ENCODE measurements at places on chromosomes 16 and 17. TPM values are rescaled to one million over a fixed set of nuclear protein-coding genes. Genes with fewer than 3 reads are reported as not detected.

The GNAO1 gene
- total RNA-seq, result 0.50 TPM

The KRTAP16-1 gene
- total RNA-seq, result not detected

- peaks cover 29% of the 10 kb centered on the region for H3K27me3 ChIP-seq
- peak overlapping the region; percentile 61 for H3K4me3 ChIP-seq
- no peak for DNase-seq
- no peaks in the 10 kb centered on the region for H3K4me1 ChIP-seq
Observed at GRCh38 chr17:12667299-12667958, 1.7 kb downstream of the MYOCD start.

DNA sequence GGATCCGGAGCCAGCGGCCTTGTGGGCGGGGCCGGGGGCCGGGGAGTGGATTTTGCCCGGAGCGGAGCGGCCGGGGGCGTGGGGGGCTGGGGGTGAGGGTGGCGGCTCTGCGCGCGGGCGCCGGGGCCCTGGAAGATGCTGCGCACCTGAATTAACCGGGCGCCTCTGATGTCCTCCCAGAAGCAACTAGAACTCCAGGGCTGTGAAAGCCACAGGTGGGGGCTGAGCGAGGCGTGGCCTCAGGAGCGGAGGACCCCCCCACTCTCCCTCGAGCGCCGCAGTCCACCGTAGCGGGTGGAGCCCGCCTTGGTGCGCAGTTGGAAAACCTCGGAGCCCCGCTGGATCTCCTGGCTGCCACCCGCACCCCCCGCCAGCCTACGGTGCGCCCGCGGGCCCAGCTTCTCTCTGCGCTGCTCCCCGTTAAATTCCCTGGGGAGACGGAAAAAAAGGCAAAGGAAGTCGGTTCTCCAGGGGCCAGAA lies 549 bp downstream of the SLC26A11 start:
- H3K27ac ChIP-seq, result peak overlapping the region; percentile 89
- H3K27me3 ChIP-seq, result no peaks in the 10 kb centered on the region
- no peak for DNase-seq

DNA sequence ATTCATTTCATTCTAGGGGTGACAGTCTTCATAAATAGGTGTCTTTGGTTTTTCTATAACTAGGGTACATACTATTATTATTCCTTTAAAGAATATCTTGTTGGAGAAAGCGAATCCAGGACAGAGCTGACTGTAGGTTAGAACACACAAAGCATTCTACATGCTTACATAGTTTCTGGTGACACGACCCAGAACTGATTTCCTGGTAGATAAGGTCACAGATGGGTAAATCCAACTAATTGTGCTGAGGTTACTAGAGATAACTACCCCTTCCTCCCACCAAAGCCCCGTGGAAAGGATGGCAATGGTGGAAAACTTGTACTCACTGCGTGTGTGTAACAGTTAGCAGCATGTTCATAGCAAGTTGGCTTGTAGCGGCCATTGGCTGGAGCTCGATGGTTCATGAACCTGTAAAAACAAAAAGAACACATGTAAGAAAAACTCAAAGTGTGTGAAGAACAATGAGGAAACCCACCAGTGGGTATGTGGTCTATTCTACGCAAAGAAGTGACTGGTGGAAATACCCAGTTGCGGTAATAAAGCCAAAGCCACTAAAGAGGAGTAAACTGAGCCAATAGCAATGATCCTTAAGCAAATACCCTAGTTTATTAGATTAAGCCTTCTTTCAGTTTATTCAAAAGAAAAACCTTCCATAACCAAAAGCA lies 7.7 kb downstream of the MMD start:
- peaks cover 6% of the 10 kb centered on the region for H3K36me3 ChIP-seq
- H3K27me3 ChIP-seq, result no peaks in the 10 kb centered on the region
- peaks cover 20% of the 10 kb centered on the region for H3K4me1 ChIP-seq
- DNase-seq, result no peak

DNA sequence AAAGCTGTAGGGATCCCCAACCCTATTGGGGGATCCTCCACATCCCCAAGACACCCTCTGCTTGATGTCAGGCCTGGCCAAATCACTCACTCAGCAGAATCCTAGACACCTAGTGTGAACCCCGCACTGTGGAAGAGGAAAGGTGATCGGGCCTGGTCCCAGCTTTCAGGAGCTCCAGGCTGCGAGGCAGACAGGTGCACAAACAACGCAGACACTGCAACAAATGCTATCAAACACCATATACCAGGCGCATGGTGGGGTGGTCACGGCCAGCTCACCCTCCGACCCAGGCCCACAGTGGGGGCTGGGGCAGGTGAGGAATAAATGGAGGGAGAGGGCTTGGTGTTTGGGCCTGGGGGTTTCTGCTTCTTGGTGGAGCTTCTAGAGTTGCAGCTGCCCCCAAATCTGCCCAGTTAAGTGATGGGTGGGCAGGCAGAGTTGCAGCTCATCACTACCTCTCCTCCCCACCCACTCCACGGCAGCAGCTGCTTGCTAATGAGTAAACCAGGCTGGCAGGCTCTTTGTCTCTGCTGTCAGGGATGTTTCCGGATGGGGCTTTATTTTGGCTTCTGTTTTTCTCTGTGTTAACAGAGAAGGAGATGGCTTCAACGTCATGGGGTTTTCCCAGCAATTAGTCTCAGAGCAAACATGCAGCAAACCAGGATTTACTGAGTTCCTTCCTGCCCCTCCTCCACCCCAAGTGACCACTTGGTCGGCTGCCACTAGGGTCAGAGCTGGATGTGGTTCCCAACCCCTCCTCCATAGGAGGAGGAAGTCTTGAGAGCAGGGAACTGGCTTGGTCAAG lies 46.6 kb downstream of the PECAM1 start:
- DNase-seq, result peak; percentile 60
- no peaks in the 10 kb centered on the region for H3K27me3 ChIP-seq
- no peak overlapping the region for H3K4me3 ChIP-seq
- H3K4me1 ChIP-seq, result peaks cover 4% of the 10 kb centered on the region
- H3K27ac ChIP-seq, result peak overlapping the region; percentile 54
- no peaks in the 10 kb centered on the region for H3K36me3 ChIP-seq

DNA sequence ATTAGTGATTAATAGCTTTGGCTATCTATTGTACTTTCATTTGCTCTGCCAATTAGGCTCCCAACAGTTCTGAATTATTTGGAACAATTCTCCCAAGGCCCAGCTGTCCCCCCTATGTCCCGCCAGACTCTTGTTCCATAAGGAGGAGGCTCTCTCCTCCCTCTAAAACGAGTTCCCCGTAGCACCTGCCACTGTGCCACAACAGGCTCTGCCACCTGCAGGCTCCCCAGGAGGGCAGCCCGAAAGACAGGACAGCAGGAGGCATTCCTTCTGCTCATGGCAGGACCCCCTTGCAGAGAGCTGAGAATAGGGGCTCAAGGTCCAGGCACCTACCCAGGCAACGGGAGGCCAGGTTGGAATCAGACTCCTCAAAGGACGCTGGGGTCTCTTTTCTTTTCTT lies 9.0 kb downstream of the PITPNM3 start:
- no peaks in the 10 kb centered on the region for H3K36me3 ChIP-seq
- H3K4me3 ChIP-seq, result no peak overlapping the region
- H3K27ac ChIP-seq, result no peak overlapping the region
- H3K27me3 ChIP-seq, result no peaks in the 10 kb centered on the region
- H3K4me1 ChIP-seq, result no peaks in the 10 kb centered on the region

DNA sequence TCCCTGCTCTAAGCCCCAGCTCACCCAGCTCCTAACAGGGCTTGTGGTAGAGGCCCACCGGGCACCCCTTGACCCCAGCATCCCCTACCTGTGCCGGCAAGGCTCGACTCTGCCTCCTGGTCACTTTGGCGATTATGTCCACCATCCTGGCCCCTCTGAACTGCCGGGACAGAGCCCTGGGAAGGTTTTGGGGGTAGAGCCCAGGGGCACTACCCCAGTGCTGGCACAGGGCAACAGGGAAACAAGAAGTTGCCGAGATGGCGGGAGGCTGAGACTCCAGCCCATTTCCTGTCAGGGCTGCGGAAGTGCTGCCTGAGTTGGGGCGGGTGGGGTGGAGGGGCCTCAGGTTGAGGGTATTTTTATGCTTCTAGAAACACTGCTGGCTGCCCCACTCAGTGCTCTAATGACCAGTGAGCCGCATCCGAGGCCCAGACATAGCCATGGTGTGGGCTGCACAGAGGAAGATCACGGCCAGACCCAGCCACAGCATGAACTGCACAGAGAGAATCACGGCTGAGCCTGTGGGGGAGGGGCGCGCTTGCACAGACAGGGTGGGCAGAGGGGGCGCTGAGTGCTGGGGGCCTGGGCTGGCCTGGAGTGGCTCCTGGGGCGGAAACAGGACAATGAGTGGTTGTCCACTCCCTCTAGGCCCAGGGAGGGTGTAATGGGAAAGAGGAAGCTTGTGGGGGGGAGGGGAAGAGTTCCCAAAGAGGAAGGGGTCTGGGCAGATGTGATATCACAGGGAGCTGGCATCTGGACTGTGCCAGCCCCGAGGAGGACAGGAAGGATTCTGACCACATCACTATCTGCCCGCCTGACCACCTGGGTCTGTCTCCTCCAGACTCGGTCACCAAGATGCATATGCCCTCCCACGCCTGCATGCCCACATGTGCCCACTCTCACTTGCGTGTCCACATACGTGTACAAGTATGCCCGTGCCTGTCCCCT lies 22.3 kb downstream of the ARHGAP27 start:
- no peaks in the 10 kb centered on the region for H3K36me3 ChIP-seq
- H3K4me1 ChIP-seq, result peaks cover 13% of the 10 kb centered on the region
- H3K4me3 ChIP-seq, result peak overlapping the region; percentile 48
- DNase-seq, result peak; percentile 61
- H3K27me3 ChIP-seq, result no peaks in the 10 kb centered on the region
- H3K27ac ChIP-seq, result peak overlapping the region; percentile 36

DNA sequence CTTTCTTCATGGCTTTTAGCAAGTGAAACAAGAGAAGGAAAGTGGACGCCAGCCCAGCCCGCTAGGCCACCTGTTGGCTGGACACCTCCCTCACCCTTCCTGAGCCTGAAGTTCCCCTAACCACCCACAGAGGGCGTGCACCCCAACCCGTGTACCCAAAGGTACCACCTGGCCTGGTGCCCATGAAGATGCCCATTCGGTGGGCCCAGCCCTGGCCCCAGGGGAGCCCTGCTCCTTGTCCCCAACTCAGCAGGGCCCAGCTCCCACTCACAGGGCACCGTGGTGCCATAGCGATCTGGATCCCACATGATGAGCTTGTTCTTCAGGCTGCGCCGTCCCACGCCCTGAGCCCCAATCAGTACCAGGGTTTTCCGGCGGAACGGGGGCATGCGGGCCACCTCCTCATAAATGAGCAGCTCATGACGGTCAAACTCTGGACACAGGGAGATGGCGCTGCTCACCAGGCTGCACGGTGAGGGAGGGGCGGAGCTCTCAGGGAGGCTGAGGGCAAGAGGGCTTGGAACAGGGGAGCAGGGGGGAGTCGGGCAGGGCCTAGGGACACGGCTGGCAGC lies 26.8 kb downstream of the MPP2 start:
- no peak overlapping the region for H3K27ac ChIP-seq
- no peaks in the 10 kb centered on the region for H3K27me3 ChIP-seq
- no peaks in the 10 kb centered on the region for H3K36me3 ChIP-seq
- H3K4me3 ChIP-seq, result no peak overlapping the region
- DNase-seq, result peak; percentile 59
- peaks cover 11% of the 10 kb centered on the region for H3K4me1 ChIP-seq

GRCh38 chr17:17605729-17606088 lies 14.2 kb upstream of the PEMT start:
- no peak overlapping the region for H3K4me3 ChIP-seq
- no peak for DNase-seq
- no peak overlapping the region for H3K27ac ChIP-seq
- no peaks in the 10 kb centered on the region for H3K4me1 ChIP-seq
- no peaks in the 10 kb centered on the region for H3K27me3 ChIP-seq
- no peaks in the 10 kb centered on the region for H3K36me3 ChIP-seq

GRCh38 chr17:58514770-58515157 lies 326 bp upstream of the MTMR4 start:
- H3K4me1 ChIP-seq, result peaks cover 26% of the 10 kb centered on the region
- H3K27me3 ChIP-seq, result no peaks in the 10 kb centered on the region
- peak overlapping the region; percentile 77 for H3K4me3 ChIP-seq

DNA sequence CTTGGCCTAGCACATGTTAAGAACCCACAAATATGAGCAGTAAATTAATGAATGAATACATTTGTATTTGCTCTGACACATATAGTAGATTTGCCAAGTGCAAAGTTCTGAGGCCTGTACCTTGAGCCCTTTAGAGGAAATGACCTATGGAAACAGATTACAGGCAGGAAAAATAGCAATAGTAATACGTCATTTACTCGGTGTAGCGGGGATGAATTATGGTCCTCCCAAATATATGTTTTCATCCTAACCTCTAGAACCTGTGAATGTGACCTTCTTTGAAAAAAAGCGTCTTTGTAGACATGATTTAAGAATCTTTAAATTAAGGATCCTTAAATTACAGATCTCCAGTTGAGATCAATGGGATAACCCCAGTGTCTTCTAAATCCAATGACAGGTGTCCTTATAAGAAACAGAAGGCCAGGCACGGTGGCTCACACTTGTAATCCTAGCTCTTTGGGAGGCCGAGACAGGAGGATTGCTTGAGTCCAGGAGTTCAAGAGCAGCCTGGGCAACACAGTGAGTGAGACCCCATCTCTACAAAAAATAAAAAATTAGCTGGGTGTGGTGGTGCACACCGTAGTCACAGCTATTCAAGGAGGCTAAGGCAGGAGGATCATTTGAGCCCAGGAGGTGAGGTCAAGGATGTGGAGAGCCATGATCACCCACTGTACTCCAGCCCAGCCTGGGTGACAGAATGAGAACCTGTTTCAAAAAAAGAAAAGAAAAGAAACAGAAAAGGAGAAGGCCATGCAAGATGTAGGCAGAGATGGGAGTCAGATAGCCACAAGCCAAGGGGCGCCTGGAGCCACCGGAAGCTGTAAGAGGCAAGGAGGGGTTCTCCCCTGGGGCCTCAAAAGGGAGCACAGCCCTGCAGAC lies 5.1 kb upstream of the ITPRIPL2 start:
- H3K27me3 ChIP-seq, result no peaks in the 10 kb centered on the region
- no peak overlapping the region for H3K27ac ChIP-seq
- H3K4me3 ChIP-seq, result no peak overlapping the region
- H3K36me3 ChIP-seq, result no peaks in the 10 kb centered on the region
